ENCODE measurements at places on chromosomes 6 and 20.
A peak's percentile ranks its signal among the peaks of the same experiment; 100 is the strongest.

- no peak for DNase-seq
These were observed 323.6 kb downstream of the UBE3D start for GRCh38 chr6:82741996-82742385.

DNA sequence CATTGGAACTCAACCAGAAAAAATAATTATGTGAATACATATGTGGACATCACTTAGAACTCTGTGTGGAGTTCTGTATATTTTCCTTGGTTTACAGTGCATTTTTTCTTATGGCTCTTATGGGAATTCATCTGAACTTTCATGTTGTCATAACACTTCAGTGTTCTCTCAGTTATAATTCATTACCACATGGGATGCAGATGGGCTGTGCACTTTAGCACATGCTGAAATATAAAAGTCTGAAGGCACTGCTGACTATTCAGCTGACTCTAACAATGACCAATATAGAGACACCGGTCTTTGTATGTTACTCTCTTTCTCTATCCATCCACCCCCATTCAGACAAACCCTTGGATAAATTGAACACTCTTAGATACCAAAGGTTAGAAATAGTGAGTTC, 29.3 kb downstream of the GRIK2 start:
- DNase-seq, result no peak

- peak; percentile 6 for DNase-seq
These were observed 21.2 kb downstream of the ROS1 start for GRCh38 chr6:117404548-117404947.

- no peak for DNase-seq
These were observed 3.9 kb upstream of the MARCKS start for GRCh38 chr6:113853252-113853651.

DNA sequence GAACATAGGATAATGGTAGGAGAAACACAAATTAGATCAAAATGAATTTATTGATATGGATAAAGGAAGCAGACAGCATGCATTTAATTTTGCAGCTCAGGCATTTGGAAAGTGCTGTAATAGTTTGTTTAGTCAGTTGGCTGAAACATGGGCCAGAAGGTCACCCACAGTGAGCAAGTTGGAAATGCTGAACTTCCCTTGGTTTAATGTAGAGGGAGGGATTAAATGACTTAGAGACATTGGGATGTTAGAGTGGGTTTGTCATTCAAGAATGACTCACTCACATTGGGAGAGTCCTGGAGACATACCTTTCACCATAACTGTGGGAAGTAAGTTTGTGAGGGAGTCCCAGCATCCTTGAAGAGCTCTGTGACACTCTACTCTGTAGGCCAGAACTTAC, 231.5 kb upstream of the PLCB4 start:
- DNase-seq, result no peak

DNA sequence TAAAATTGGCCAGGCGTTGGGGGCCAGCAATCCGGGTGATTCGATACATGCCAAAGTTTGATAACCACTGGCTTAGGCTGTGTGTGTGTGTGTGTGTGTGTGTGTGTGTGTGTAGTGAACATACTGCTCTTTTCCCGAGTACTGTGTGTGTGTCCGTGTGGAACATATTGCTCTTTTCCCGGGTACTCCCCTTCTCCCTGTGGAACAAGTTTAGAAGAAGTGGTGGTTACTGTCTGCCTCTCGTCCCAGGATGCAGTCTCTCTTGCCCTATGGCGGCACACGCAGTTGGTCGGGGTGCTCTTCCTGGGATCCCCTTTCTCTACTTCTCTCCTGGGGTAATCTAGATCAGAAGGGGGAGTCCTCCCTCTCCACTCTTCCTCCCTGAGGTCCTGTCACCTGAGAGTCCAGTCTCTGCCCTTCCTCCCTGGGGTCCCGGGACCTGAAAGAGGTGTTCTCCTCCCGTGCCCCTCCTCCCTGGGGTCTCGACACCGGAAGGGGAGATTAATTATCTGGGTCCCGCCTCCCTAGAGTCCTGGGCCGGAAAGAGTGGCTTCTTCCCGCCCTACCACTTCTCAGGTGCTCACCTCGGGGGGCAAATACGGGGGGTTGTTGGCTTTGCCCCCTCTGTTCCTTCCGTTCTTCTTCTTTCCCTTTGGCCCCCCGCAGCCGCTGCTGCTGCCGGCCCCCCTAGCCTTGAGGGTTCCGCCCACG, 516 bp downstream of the GTPBP2 start:
- DNase-seq, result peak; percentile 72

DNA sequence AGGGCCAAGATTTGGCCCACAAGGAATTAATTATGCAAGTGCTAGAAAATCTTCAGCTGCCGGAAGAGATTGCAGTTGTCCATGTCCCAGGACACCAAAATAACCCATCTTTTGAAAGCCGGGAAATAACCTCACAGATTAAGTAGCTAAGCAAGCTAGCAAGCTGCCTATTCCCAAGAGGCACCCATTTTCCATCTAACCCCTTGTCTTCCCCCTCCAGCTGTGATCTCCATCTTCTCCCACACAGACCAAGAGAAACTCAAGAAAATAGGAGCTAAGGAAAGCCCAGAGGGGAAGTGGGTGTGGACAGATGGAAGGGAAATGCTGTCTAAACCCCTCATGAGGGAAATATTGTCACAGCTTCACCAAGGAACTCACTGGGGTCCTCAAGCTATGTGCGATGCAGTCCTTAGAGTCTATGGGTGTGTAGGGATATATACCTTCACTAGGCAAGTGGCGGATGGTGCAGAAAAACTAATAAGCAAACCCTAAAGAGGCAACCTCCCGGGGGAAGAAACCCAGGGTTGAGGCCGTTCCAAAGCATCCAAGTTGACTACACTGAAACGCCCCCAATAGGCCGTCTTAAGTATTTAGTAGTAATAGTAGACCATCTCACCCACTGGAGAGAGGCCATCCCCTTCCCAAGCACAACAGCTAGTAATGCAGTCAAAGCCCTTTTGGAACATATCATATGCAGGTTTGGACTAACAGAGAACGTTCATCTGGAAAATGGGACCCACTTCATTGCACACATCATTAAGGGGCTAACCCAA, 64.3 kb upstream of the PRSS16 start:
- DNase-seq, result no peak

DNA sequence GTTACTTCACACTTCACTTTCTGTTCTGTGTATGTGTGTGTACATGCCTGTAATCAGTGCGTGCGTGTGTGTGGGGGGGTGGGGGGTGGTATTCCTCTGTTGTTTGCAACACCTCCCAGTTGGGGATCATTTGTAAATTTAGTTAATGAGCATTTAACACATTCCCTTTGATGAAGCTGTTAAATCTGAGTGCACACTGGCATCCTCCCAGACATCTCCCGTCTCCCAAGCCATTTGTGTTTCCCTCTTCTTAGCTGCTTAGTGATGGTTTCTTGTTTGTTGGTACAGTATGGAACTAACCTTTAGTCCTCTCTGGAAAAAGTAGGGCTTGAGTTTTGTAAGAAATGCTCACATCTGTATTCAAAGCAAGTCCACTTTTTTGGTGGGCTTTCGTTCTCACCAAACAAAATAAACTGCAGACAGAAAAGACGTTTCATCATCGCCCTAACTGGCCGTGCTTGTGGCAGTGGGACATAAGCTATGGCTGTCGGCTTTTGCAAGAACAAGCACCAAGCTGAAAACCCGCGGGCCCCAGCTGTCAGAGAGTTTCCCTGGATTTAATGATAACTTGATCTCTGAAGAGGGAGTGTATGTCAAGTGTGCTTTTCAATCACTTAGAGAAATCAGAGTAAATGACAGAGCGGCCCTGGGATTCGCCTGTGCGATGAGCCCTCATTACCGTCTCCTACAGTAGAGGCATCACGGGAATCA, 54.9 kb upstream of the SASH1 start:
- no peak for DNase-seq

DNA sequence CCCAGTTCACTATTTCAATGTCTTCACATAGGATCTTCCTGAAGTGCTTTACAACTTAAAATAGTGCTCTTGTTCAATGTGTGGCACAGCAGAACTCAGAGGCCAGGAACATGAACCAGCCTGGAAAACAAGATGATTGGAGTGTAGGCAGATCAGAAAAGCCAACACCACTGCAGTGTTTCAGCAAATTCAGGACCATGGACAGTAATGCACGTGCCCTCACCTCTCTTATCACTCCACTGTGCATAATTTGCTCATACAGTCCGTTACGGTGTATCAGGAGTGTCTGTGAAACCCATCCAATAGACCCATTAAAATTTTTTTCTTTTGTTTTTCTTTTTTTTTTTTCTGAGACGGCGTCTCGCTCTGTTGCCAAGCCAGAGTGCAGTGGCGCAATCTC, 27.6 kb upstream of the HACE1 start:
- peak; percentile 5 for DNase-seq

DNA sequence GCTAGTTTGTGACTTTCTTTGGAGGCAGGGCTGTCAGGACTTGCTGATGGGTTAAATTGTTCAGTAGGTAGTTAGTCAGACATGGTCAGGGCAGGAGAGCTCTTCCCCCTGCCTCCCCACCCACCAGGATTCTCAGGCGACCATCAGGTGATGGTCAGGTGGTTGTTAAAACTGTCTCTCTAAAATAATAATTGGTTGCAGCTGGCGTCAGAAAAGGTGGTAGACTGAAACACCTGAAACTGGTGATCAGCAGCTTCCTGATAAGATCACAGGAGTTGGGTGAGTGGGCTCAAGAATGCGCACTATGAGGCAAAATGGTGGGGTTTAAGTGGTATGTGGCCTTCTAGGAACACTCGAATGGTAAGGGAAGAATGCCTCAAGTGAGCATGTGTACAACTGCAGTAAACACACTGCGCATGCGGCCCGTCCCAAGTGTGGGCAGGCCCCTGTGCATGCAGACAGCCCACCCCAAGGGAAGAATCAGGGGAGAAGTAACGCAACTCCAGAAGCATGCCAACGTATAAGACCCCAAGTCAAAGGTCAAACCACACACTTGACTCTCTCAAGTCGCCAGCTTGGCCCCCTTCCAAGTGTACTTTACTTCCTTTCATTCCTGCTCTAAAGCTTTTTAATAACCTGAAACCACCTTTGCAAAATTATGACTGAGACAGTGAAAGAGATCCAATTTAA, 7.9 kb upstream of the BLCAP start:
- no peak for DNase-seq

DNA sequence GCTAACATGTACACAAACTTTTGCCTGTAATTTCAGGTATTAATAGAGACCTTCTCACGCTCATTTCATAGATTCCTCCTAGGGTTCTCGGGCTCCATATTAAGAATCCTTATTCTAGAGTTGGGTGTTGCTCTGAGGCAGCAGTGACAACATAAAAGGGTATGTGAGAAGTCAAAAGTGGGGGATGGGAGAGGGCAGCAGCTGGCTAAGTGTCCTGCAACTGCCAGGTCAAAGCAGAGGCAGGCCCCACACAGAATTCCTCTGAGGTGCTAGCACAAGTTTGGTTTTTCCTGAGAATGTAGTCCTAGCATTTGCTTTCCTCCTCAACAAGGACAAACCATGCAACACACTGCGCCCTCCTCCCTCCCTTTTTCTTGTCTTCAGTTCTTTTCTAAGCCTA, 4.6 kb downstream of the NSFL1C start:
- DNase-seq, result no peak

- no peak for DNase-seq
These were observed 55.0 kb downstream of the QKI start for GRCh38 chr6:163469459-163469985.

- DNase-seq, result no peak
These were observed 82.5 kb upstream of the GTSF1L start for GRCh38 chr20:43809206-43809819.

DNA sequence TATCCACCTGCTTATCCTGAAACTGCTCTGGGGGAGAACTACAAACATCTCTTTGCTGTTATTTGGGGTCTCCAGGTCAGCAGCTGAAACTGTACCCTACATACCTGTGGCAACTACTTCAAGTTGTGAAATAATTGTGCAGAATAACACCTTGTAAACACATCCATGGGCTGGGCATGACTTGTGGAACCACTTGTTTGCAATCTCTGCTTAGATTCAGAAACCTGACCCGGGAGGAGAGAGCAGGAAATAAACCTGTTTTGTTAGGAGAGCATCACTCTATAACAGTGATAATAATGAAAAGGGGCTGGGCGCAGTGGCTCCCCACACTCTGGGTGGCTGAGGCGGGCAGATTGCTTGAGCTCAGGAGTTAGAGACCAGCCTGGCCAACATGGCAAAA, 183.1 kb downstream of the NFATC2 start:
- no peak for DNase-seq

- DNase-seq, result no peak
These were observed 614.5 kb downstream of the PKHD1 start for GRCh38 chr6:51472745-51473487.

- no peak for DNase-seq
These were observed 107.9 kb downstream of the BANF2 start for GRCh38 chr20:17807651-17808050.

DNA sequence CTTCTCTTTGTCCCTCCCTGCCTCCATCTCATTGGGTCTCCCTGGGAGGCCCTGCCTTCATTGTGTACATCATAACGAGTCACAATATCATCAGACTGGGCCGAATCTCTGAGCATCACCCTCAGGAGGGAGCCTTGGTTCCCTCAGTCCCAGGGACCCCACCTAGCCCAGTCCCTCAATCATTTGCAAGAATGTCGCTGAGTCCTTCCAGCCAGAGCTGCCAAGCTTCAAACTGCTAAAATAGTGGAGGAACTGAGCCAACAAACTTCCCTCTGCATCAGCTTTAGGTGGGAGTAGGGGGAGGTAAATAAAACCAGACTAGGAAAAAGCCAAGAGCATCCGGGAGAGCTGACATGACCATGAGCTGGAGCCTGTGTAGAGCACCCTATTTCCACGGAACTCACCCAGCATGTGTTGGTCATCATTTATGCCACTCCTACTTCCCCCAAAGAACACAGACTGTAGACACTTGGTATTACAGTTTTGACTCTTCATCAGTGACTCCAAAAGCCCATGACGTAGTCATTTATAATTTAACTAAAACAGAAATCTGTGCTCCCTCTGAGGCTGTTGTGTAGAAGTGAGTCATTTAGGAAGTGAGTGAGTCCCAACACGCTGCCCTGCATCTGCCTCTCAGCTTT, 28.8 kb upstream of the IL17A start:
- DNase-seq, result peak; percentile 90

GRCh38 chr20:57048027-57048869, 218.2 kb downstream of the BMP7 start:
- peak; percentile 36 for DNase-seq

- DNase-seq, result no peak
These were observed 46.8 kb downstream of the SYNJ2 start for GRCh38 chr6:158028421-158028820.

DNA sequence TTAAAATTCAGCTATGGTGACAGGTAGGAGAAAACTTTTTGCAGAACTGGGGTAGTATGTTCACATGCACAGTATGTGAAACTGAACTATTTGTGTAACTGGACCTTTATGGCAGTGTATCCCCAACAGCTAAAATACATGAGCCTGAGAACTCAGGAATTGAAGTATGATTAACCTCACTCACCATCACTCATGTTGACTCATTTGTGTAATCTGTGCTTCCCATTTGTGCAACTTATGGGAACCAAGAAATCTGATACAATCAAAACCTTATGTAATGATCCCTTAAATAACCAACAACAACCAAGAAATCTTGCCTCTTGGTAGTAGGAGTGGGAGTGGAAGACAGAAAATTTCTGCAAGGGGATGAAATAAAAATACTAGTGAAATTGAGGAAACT, 674.9 kb downstream of the HDGFL1 start:
- no peak for DNase-seq

Measured in activated CD4-positive, alpha-beta T cell treated with anti-CD3 and anti-CD28 coated beads, Interleukin-2, Interleukin-6, amounts not matched to agents 100 ng/mL and 50 ng/mL, durations not matched to agents 16 hours and 8 hours (primary cell).